Hindlimb muscle (tissue), 1 donor: ENCODE measurements at places on chromosomes 13 and 19.

DNA sequence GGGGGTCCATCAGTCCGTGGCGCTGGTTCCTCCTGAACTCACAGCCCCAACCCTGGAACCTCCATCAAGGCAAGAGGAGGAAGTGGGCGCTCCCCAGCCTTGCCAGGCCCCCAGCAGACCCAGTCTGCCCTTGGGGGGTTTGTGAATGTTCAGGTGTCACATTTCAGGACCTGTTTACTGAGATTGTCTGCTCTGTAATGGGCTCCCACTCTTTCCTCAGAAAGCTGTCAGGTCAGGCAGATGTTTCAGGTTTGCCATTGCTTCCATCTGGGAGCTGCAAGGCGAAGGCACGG is 29.4 kb downstream of the TSSK6 start:
- no peak for DNase-seq

DNA sequence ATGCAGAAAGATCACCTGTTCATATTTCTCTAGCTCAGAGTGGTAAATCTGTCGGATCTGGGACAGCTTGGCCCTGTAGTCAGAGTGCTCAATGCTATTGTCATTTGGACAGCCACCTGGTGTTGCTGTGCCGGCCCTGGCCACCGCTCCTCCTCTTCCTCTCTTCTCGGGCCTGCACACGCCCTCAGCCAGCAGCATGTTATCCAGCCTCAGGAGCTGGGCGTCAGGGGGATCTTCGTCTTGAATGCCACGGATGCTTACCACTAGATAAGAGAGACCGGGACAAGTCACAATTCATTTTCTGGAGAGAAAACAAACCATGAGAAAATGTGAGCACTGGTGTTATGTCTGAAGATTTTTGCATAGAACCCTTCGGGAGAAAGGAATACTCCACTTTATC is 32.5 kb downstream of the CILP2 start:
- no peak for DNase-seq

- no peak for DNase-seq
Measured at GRCh38 chr13:75637181-75637750, 1.1 kb downstream of the LMO7 start.

- DNase-seq = no peak
Measured at GRCh38 chr19:24004166-24004565, 82.8 kb upstream of the ZNF254 start.

DNA sequence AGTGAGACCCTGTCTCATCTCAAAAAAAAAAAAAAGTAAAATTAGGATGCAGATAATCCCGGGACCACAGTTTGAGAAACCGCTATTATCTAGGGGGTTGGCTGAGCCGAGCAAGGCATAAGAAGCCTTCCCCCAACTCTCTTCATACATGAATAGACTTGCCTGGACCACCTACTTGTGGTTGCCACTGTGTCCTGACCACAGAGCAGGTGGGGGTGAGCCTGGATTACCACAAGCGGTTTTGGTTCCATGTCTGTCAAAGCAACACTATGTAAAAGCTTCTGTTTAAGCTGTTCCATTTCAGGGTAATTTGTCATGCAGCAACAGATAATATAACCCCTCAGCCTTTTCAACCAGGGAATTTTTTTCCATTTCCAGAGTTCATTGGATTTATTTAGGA is 3.3 kb upstream of the NAPA start:
- no peak for DNase-seq

- DNase-seq = no peak
Measured at GRCh38 chr19:13484166-13484565, 22.1 kb downstream of the CACNA1A start.
